ENCODE measurements at places on chromosomes 4 and X.

DNA sequence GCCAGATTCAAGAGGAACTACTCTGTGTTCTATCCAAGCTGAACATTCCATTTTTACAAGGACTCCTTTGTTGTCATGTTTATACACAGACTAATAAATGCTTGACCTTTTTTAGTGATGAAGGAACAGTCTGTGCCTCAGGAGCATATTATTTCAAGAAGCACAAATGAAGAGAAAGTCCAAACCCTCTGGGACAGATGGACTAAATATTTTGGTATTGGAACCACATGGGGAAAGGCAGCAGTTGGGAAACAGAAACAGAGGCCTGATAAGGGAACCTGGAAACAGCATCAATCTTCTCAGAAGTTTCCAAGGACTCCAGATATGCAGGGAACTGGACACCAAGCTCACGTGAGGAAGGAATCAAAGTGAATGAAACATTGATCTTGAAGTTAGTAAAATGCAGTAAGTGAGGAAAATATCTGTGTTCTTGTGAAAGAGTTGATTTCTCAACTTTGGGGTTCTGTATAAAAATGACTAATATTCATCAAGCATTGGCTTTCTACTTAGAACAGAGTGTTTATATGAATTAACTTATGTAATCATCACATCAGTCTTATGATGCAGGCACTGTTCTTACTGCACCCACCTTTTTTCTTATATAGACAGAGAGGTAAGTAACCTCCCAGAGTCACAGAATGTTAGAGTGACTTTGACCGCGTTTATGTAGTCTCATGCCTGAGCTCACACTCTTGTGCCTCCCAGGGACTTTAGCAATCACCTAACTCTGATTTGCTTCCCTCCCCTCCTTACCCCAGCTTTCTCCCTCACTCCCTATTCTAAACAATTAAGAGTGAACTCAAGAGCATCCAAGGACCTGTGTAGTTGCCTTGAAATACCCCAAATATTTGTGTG is 148.9 kb upstream of the JADE1 start:
- no peaks in the 10 kb centered on the region for H3K4me1 ChIP-seq
- no peak overlapping the region for H3K4me3 ChIP-seq
- no peaks in the 10 kb centered on the region for H3K36me3 ChIP-seq
- no peak overlapping the region for H3K27ac ChIP-seq

- H3K4me1 ChIP-seq: no peaks in the 10 kb centered on the region
- DNase-seq: no peak
- no peak overlapping the region for H3K27ac ChIP-seq
- no peaks in the 10 kb centered on the region for H3K27me3 ChIP-seq
- H3K4me3 ChIP-seq: no peak overlapping the region
These were observed 40.4 kb downstream of the EFHC2 start for GRCh38 chrX:44303119-44303518.

GRCh38 chrX:154420402-154420756 is 8.1 kb upstream of the ATP6AP1 start:
- H3K27me3 ChIP-seq: no peaks in the 10 kb centered on the region
- no peaks in the 10 kb centered on the region for H3K4me1 ChIP-seq
- no peak for DNase-seq
- H3K4me3 ChIP-seq: no peak overlapping the region
- H3K36me3 ChIP-seq: no peaks in the 10 kb centered on the region
- H3K27ac ChIP-seq: no peak overlapping the region

GRCh38 chrX:68714856-68715255 is 67.4 kb downstream of the STARD8 start:
- no peaks in the 10 kb centered on the region for H3K36me3 ChIP-seq
- no peak for DNase-seq
- no peak overlapping the region for H3K4me3 ChIP-seq
- no peaks in the 10 kb centered on the region for H3K4me1 ChIP-seq
- H3K27ac ChIP-seq: no peak overlapping the region

DNA sequence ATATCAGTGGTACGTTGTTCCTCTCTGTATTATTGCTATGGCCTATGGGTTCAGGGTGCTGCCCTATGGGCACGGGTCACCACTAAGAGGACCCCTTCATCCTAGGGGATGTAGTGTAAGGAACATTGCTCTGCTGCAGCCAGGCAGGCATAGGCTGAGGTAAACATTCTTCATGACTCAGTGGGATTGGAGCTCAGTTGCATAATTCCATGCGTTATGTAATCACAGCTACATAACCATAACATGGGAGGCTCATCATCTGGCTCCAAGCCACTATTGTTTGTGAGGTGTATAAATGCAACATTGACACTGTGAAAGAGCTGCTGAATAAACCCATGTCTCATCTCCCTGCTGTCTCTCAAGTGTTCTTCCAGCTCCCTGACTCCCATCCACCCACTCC is 375.2 kb downstream of the MAGEE1 start:
- DNase-seq: no peak
- H3K36me3 ChIP-seq: no peaks in the 10 kb centered on the region
- H3K4me1 ChIP-seq: no peaks in the 10 kb centered on the region
- no peak overlapping the region for H3K27ac ChIP-seq
- no peaks in the 10 kb centered on the region for H3K27me3 ChIP-seq

DNA sequence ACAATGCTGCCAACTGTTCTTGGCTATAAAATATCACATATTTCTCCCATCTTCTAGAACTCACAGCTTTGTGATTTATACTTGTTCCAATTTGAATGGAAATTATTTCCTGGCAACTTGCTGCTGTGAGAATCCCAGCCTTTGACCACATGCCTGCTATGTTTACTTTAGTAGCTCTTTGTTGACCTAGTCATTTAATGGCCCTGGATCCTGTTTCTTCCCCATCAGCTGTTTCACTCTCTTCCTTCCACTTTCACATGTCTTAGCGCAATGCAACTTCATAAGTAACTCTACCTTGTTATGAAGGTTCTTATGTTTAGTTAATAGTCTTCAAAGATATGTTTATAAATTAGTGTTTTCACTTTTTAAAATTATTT is 1973.6 kb upstream of the AGA start:
- no peaks in the 10 kb centered on the region for H3K27me3 ChIP-seq
- no peaks in the 10 kb centered on the region for H3K36me3 ChIP-seq
- H3K27ac ChIP-seq: no peak overlapping the region
- no peak for DNase-seq
- no peak overlapping the region for H3K4me3 ChIP-seq
- no peaks in the 10 kb centered on the region for H3K4me1 ChIP-seq

GRCh38 chr4:38310446-38311043 is 350.3 kb downstream of the PTTG2 start:
- no peaks in the 10 kb centered on the region for H3K36me3 ChIP-seq
- peak overlapping the region; percentile 79 for H3K4me3 ChIP-seq
- peak overlapping the region; percentile 73 for H3K27ac ChIP-seq

DNA sequence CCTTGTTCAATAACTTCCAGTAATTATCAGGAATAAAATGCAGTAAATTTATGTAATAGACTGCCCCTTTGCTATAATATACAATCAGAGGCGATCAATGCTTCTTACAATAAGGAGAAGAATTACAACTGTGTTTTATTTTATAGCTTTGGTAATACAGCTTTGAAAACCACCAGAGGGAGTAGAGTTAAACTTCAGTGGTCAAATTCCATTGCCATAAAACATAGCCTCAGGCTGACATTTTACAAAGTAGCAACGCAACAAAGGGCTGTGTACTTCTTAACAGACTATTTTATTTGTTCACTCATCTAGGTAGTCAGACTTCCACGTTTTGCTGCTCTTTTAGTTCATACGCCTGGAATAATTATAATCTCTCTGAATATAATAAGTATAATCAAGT is 58.5 kb downstream of the TEX13C start:
- no peaks in the 10 kb centered on the region for H3K27me3 ChIP-seq
- H3K27ac ChIP-seq: no peak overlapping the region
- H3K4me1 ChIP-seq: no peaks in the 10 kb centered on the region
- no peaks in the 10 kb centered on the region for H3K36me3 ChIP-seq

DNA sequence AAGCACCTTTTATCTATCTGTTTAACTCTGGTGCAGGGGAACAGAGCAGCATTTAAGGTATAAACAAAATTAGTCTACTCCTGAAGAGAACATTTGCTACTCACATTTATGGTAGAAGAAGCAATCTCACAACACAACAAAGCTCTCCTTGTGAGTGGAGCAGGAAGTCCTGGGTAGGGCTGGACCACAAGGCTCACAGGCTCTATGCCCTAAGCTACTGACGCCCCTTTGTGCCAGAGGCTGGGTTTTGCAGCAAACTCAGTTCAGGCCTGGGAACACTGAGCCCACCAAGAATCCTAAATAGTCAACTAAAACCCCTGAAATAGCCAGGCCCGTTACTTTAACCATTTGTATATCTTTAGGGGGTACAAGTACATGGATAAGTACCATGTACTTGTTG is 4.7 kb upstream of the ZXDB start:
- H3K27ac ChIP-seq: no peak overlapping the region
- no peaks in the 10 kb centered on the region for H3K27me3 ChIP-seq
- H3K4me3 ChIP-seq: no peak overlapping the region
- DNase-seq: no peak

- H3K27me3 ChIP-seq: no peaks in the 10 kb centered on the region
- H3K4me1 ChIP-seq: no peaks in the 10 kb centered on the region
- no peak overlapping the region for H3K4me3 ChIP-seq
- no peak for DNase-seq
These were observed 15.2 kb upstream of the PCYT1B start for GRCh38 chrX:24662352-24662751.

GRCh38 chr4:153684971-153685371 is 891 bp downstream of the TLR2 start:
- no peak overlapping the region for H3K27ac ChIP-seq
- DNase-seq: no peak
- peaks cover 12% of the 10 kb centered on the region for H3K4me1 ChIP-seq
- H3K27me3 ChIP-seq: peaks cover 13% of the 10 kb centered on the region
- no peaks in the 10 kb centered on the region for H3K36me3 ChIP-seq

- H3K36me3 ChIP-seq: no peaks in the 10 kb centered on the region
- no peaks in the 10 kb centered on the region for H3K4me1 ChIP-seq
- H3K27ac ChIP-seq: no peak overlapping the region
- peaks cover 19% of the 10 kb centered on the region for H3K27me3 ChIP-seq
- no peak for DNase-seq
- H3K4me3 ChIP-seq: no peak overlapping the region
These were observed 132.8 kb downstream of the DTHD1 start for GRCh38 chr4:36414248-36414647.

DNA sequence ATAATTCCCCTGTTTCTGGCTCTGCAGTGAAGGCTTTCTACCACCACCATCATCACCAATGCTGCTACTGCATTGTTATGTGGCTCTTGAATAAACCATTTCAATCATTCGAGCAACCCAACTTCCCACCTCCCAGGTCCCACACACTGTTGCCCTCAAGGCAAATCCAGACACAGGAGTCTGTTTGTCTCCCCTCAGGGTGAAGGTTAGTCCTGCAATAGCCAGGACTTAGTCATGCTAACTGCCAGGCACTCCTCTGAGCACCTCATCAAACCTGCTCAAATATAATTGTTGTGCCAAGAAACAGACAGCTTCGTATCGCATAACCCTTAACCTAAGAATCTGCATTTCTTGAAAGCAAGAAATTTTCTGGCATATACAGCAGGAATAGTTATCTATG is 213.2 kb downstream of the KDR start:
- no peak overlapping the region for H3K4me3 ChIP-seq
- no peak for DNase-seq
- H3K27ac ChIP-seq: no peak overlapping the region
- no peaks in the 10 kb centered on the region for H3K27me3 ChIP-seq

- no peak overlapping the region for H3K4me3 ChIP-seq
- DNase-seq: no peak
- no peak overlapping the region for H3K27ac ChIP-seq
- no peaks in the 10 kb centered on the region for H3K36me3 ChIP-seq
These were observed 124.0 kb downstream of the KIT start for GRCh38 chr4:54781756-54782155.
